ENCODE measurements at places on chromosomes 1 and 21. TPM values are rescaled to one million over a fixed set of nuclear protein-coding genes. Genes with fewer than 3 reads are reported as not detected.

CCDC181 gene
- total RNA-seq = 0.63 TPM

ANGPTL7 gene
- total RNA-seq = not detected

- no peak for DNase-seq
Measured at GRCh38 chr1:240946926-240947325, 335.0 kb upstream of the GREM2 start.

DNA sequence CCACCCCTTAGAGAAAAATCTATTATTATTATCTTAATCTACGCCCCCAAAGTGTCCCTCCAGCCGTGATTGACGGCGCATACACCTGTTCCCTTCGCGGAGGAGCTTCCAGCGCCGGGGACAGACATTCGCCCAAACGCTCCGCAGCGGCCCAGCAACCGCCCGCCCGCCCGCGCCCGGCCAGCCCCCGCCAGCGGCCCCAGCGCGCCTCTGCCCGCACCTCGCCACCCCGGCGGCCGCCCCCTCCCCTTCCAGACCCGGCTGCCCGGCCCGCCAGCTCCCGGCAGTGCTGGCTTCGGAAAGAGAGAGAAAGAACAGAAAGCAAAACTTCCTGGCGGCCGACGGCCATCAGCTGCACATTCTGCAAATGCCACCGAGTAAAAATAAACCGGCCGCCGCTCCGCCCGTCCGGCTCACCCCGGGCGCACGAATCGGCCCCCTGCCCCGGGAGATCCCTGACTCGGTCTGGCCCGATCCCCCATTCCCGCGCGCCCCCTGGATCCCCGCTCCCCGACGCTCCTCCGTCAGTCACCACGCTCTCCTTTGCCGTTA lies 1.6 kb downstream of the CASZ1 start:
- DNase-seq = no peak

DNA sequence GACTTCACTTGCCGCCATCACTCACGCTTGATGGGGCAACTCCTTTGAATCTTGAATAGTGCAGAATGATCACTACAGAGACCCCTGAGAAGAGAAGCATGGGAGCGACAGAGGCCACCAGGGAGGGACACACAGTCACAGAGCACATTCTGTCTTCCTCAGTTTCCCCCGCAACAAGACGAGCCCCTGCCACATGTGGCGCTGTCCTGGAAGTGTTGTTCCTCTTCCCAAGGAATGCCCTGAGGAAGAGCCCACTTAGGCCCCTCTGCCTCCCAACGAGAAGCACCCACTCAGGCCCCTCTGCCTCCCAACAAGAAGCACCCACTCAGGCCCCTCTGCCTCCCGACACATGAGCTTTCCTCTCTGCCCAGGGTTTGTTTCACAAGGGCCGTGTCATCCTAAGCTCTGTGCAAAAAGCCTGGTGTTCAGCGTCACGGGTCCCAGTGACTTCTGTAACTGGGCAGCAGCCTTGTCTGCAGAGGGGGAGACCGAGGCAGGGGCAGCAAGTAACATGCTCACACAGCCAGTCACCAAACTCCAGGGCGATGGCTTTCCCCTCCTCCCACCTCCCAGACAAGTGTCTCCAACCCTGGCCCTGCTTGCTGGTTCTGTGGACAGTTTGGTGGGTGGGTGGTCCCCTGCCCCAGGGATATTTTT lies 19.8 kb downstream of the SLC37A1 start:
- no peak for DNase-seq

DNA sequence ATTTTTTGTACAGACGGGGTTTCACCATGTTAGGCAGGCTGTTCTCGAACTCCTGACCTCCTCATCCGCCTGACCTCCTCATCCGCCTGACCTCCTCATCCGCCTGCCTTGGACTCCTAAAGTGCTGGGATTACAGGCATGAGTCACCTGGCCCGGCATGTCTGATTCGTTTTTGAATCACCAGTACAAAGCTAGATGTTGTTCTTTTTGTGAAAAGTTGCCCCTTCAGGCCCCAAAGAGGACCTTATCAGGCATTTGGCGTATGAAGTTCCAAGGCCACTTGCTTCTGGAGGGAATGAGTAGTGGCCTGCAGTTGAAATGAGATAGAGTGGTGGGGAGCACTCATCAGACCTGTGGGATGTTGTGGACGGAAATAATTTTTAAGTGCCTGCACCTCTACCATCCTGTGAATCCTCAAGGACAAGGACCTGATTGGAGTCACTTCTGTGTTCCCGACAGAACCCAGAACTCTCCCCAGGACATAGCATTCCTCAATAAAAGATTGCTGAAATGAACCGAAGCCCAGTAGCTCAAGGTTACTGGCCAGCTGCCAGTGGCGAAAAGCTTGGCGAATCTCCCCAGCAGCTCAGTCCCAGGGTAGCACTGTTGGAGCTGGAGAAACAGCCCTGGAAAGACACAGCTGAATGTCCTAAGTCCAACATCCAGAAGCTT lies 50.1 kb downstream of the NDUFS5 start:
- no peak for DNase-seq

FAM167B gene
- total RNA-seq = 2.8 TPM

- no peak for DNase-seq
Measured at GRCh38 chr1:48760857-48761256, 15.8 kb downstream of the BEND5 start.

GRCh38 chr1:19557609-19558051 lies 72.3 kb upstream of the CAPZB start:
- no peak for DNase-seq

KMO gene
- total RNA-seq = not detected

DNA sequence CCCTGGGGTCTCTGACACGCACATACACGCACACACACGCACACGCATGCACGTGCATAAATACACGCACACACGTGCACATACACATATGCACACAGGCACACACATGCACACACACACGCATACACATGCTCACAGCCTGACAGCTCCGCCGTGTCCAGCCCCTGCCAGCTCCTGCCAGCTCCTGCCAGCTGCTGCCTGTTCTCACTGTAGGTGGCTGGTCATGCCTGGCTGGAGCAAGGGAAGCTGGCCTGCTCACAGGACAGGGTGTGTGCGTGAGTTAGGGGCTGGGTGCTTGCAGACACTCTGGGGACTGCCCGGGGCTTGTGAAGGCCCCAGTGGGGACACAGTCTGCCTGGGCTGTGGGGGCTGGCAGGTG lies 4.9 kb downstream of the PLCH2 start:
- no peak for DNase-seq

- DNase-seq = no peak
Measured at GRCh38 chr1:113353580-113353979, 36.7 kb upstream of the MAGI3 start.

DNA sequence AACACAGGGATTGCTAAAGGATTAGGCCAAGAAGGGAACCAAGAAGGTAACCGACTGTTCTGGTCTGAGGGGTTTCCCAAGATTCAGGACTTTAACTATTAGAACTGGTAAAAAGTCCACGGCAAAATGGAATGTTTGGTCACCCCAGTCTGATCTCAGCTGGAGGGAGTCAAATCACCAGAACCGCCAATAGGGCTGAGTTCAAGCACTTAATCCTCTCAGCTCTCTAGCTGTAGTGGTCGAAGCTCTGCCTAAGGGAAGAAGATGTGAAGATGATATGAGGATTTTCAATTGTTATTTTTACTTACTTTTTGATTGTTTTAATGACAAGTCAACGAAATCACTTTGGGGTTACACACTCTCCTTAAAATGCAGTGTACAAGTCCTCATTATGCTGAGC lies 29.1 kb downstream of the F5 start:
- DNase-seq = no peak

GRCh38 chr1:116476321-116476720 lies 94.5 kb downstream of the CD58 start:
- no peak for DNase-seq

DNA sequence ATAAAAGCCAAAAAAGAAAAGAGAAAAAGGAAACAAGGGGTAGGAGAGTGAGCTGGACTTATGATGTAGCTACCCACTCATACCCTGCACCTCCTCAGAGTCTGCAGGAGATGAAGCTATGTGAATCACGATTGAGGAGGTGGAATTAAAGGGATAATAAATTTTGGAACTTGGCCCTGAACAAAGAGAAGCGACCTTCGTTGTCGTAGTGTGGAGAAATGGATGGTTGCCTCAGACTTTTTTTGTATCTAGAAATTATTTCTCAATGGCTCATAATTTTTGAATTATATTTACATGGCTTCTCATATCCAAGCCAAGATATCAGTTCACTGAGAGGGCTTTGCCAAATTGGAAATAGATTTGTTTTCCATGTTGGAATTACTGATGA lies 37.8 kb upstream of the SIPA1L2 start:
- no peak for DNase-seq

GRCh38 chr1:245901037-245901436 lies 606.0 kb downstream of the SMYD3 start:
- no peak for DNase-seq

DNA sequence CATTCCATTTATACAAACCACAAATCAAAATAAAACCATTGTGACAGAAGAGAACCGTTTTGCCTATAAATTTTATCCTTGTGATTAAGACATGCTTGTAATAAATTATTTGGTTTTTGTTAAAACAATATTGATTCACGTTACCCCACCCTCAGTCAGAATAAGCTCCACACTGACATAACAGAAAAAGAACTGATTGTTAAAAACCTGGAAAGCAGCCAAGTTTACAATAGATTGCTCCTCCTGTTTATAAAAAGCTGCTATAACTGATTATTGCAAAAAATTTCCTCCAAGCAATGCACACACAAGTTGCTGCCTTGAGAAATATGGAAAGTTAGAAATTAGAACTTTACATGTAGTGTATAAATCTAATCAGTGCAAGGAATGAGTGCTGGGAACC lies 263.5 kb downstream of the SETD4 start:
- no peak for DNase-seq

GRCh38 chr1:11406845-11407244 lies 72.1 kb upstream of the DISP3 start:
- DNase-seq = no peak

DNA sequence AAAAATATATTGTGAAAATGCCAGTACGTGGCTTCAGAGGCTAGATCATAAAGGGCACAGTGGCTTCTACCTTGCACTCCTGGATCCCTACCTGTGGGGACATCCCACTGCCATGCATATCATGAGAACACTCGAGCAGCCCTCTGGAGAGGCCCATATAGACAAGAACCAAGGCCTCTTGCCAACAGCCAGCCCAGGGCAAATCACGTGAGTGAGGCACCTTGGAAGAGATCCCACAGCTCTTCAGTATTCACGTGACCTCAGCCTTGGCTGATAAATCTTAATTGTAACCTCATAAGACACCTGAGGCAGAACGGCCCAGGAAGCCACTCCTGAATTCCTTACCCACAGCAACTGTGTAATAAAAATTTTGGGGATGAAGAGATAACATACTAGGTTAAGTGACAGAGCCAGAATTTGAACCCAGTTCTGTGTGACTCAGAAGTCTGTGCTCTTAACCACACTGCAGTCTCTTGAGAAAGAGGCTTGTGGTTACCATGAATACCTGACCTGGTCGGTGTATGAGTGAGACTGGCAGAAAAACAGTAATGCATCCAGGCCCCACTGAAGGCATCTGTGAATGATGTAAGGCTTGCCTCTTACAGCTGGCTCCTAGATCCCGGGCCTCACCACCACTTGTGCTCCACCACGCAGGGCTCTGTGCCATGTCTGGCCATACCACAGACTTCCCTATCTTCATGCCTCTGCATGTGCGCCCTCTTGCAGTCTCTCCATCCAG lies 6.9 kb upstream of the A3GALT2 start:
- no peak for DNase-seq

- no peak for DNase-seq
Measured at GRCh38 chr21:30448514-30448913, 8.4 kb downstream of the KRTAP15-1 start.

- DNase-seq = no peak
Measured at GRCh38 chr21:28421716-28422524, 570.8 kb downstream of the LTN1 start.

DNA sequence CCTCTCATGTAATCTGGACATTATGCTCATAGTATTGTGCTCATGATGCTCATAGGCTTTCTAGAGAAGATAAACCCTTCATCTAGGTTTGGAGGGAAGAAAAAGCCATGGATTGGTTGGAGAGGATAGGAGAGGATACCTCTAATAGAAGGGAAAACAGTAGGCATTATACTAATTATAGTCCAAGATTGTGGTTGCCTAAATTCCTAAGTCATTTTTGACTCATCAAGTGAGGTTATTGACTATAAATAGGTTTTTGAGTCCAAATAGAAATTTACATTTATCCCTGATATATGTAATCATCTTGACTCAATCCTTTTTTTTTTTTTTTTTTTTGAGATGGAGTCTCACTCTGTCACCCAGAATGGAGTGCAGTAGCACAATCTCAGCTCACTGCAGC lies 5.0 kb downstream of the SYT11 start:
- DNase-seq = no peak

- no peak for DNase-seq
Measured at GRCh38 chr1:208187499-208188041, 56.6 kb downstream of the PLXNA2 start.

- DNase-seq = no peak
Measured at GRCh38 chr1:956636-957035, 2.4 kb downstream of the NOC2L start.

DNA sequence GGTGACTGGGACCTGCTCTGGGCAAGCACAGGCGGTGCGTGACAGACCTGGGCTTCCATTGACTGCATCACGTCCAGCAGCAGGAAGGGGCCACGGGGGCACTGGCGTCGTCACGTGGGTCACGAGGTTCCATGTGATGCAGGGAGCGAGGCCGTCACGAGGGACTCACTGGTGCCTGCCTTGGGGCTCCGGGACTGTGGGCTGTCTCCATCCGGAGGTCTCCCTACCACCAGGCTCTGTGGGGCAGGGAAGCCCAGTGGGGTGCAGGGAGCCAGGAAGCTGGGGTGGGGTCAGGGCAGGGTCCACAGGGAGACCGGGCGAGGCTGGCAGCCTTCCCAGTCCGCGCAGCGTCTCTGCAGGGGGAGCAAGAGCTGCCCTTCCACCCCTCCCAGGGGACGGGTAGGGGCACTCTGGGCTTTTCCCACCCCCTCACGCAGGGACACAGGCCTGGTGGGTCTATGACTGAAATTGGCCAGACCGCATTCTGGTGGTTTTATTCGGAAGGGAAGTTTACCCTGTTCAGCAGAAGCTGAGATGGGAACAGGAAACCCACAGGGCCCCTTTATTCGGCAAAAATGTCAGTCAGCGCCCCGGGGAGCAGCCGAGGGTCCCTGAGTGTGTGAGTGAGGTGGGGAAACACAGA lies 416 bp upstream of the TNFRSF14 start:
- DNase-seq = no peak

PLA2G2D gene
- not detected for total RNA-seq

DNA sequence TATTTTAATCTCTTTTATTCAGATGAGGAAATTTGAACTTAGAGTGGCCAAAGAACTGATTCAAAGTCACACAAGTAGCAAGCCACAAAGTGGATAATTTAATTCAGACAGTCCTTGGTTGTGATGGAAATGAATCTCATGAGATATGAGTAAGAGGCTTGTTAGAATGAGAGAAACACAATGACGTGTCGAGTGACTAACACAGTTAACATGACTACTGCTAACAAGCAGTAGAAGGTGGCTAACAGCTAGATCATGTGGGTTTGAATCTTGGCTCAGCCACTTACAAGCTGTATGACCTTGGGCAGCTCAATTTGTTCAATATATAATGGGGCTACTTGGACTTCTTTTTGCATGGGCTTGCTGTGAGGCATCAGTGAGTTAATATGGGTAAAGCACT lies 104.5 kb upstream of the LMO4 start:
- DNase-seq = no peak
